ENCODE measurements at places on chromosomes 13 and 19.

DNA sequence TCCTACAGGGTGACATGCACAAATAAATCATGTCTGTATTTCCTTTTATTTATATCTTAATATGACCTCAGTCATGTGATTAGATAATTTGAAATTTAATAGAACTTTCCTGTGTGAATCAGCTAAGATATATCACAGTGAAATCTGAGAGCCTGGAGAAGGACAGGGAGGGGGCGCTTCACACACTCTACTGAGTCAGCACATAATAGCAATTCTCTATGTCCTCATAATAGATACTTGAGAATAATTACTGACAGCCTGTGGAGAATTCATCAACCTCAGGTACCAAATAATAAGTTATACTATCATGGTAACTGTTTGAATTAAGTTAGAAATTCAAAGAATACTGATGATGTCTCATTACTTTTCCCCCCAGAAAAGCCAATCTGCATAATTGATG lies 98.0 kb upstream of the SLC10A2 start:
- DNase-seq = no peak

GRCh38 chr13:31930901-31931522 lies 100.6 kb upstream of the FRY start:
- DNase-seq = no peak

DNA sequence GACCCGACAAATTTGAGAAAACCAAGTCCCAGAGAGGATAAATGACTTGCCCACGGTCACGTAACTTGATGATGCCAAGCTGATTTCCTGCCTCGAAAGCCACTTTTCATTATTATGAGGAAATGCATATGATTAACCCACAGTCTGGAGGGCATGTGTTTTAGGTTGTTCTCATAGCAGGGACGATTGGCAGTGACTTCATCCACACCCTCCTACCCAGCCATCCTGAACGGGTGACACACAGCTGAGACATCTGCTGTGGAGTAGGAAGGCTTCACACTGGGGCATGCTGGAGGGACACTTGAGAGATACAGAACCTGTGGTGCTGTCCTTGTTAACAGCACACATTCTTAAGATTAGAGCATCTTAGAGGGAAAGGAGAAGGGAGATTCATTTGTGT lies 65.4 kb upstream of the WDFY2 start:
- peak; percentile 76 for DNase-seq

DNA sequence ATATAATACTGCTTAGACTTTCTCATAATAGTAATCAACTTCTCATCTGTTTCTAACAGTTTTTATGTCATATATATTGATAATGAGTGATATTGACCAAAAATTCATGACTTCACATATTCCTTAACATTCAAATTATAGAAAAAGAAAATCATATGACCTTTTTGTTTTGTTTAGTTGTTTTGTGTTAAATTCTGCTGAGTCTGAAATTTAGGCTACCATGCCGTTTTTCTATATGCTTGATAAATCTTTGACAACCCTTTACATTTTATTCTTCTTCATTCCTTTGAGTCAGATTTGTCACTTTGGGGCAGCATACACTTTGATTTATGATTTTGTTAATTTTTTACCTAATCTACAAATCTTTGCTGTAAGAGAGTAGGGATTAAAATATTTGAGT lies 176.4 kb downstream of the ITGBL1 start:
- DNase-seq = no peak

DNA sequence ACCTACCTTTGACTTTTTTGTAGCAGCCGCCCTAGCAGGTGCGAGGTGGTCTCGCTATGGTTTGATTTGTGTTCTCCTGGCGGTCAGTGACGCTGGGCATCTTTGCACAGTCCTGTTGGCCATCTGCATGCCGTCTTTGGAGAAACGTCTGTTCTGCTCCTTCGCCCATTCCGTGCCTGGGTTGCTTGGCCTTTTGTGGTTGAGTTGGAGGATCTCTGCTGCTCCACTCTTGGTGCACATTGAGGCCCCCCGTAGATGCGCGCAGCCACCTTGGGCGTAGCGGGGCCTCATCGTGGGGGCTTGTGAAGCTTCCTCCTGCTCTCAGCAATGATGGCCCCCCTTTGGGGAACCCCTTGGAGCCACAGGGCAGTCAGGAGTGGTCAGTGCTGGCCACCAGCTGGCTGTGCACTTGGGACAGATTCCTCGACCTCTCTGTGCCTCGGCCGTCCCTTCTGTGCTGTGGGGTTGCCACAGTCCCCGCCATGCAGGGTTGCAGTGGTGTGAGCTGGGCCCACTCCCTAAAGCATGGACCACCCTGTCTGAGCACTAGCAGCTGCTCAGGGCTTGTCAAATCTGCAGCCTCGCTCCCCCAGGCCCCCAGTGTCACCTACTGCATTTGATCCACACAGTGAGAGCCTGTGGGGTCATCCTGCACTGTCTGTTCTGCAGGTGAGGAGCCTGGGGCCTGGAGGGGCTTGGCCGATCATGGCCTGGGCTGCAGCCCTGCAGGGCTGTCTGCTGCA lies 170.8 kb downstream of the KDM4B start:
- no peak for DNase-seq

DNA sequence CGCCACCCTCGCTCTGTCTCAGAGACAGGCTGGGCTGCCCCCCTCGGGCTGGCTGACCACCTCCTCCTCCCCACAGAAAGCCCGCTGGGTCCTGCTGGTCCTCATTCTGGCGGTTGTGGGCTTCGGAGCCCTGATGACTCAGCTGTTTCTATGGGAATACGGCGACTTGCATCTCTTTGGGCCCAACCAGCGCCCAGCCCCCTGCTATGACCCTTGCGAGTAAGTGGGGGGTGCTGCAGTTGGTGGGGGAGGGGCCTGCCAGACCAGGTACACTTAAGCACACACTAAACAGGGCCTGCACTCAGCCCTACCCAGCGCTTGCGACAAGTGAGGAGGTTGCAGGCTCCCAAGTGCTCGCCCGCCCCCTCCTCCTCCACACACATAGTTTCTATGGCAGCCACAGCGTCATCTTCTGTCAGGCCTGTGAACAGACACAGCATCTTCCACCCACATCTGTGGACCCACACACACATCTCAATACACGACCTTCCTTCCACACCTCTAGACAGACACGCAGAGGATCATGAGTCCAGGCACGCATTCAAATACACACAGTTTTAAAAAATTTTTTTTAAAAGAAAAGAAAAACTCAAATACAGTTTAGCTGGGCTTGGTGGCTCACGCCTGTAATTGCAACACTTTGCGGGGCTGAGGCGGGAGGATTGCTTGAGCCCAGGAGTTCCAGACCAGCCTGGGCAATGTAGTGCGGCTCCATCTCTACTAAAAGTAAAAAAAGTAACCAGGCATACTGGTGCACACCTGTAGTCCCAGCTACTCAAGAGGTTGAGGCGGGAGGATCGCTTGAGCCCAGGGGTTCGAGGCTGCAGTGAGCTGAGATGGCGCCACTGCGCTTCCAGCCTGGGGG lies 18.4 kb downstream of the PLD3 start:
- DNase-seq = peak; percentile 41

DNA sequence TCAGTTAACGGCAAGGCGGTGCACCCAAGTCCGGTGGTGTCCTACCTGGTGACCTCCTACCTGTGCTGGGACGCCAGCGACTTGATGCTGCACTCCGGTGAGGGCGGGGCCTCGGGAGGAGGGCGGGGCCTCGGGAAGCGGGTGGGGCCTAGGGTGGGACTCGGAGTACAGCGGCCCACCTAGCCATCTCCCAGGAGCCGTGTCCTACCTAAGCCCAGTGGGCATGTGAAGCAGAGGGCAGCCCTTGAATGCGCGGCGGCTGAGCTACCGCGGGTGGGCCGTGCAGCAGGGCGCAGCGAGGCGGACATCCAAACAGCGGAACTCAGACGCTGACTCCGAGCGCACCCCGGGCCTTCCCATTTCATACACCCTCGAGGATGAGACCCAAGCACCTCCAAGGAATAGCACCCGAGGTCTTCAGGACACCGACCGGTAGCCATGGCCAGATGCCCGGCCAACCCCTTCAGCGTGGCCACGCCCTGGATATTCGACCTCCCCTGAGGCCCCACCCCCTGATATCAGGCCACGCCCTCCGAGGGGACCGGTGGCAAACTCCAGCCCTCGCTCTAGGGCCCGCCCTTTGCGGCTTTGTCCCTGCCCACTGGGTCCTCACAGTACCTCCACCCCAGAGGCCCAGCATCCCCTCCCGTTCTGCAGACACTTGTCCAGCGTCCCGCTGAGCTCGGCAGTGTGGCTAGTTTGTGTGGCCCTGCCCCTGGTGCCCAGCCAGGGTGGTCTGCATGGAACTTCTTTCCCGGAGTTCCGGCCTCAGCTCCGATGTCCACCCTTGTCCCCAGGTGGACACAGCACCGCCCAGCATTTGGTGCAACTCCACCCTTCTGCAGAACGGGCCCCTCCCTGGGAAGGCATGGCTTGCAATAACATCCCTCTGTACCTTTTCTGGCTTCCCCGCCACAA lies 5.4 kb downstream of the KLK1 start:
- DNase-seq = peak; percentile 56

GRCh38 chr19:10505583-10506229 lies 2.5 kb upstream of the KEAP1 start:
- peak; percentile 93 for DNase-seq

DNA sequence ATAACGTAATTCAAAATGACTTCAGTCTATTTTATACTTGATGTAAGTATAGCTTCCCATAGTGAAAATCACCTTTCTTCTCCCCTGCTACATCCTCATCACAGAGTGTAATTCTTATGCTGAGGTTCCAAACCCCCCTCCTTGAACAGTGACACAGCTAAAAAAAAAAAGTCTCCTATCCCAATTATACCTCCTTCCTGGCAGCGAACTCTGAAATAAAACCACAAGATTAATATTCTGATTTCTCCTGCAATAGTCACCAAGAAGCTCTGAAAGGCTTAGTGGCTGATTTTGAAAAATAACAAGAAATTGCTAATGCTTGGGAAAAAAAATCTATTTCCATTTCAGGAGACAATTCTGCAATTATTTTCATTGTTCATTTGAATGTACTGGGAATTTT lies 36.3 kb downstream of the EFNB2 start:
- no peak for DNase-seq

- peak; percentile 93 for DNase-seq
Observed at GRCh38 chr19:11766597-11767591, at the start of gene ZNF441. Gene ZNF441, plus strand, starts transcription at chr19:11767000. Its CDS starts 194 bp downstream, at chr19:11767194.

DNA sequence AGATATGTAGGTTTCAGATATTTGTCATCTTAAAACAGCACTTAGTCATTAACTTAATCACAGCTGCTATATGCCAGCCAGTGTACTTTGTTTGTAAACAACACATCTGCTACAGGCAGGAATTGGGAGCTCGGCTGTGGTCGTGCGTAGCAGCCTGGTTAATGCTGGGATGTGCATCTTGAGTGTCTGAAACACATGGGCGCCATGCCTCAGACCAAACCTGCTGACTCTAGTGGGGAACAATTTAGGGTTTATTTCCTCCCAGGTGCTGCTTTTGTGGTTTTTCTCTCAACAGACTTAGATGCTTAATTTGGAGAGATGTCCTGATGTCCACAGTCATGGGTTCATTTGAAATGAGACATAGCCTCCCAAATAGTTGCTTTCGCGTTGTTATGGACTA lies 238.5 kb upstream of the TMTC4 start:
- no peak for DNase-seq

DNA sequence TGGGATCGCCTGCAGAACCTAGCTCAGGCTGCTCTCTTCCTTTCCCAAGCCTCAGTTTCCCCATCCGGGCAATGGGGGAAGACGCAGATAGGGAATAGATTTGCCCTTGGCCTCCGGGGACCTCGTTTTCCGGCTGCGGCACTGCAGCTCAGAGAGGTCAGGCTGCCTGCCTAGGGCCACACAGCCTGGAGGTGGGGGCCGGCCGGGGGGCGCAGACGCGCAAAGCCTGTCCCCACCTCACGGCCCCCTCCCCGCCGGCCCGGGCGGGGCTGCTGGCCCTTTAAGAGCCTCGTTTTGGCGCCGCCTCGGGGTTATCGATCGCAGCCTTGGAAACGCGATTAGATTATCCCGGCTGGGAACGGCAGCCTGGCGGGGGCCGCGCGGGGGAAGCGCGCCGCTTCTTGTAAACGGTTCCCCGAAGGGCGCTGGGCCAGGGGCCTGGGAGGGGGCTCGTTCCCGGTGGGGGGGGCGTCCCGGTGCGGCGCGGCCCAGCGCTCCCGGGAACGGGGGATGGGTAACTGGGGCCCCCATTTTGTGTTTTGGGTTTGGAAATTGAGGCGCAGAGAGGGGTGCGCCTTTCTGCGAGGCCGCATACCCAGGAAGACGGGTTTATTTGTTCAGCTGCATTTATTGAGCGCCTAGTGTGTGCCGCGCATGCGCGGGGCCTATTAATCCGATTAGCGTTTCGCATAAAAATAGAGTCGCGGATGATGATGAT lies 23.4 kb upstream of the TCF3 start:
- DNase-seq = no peak

DNA sequence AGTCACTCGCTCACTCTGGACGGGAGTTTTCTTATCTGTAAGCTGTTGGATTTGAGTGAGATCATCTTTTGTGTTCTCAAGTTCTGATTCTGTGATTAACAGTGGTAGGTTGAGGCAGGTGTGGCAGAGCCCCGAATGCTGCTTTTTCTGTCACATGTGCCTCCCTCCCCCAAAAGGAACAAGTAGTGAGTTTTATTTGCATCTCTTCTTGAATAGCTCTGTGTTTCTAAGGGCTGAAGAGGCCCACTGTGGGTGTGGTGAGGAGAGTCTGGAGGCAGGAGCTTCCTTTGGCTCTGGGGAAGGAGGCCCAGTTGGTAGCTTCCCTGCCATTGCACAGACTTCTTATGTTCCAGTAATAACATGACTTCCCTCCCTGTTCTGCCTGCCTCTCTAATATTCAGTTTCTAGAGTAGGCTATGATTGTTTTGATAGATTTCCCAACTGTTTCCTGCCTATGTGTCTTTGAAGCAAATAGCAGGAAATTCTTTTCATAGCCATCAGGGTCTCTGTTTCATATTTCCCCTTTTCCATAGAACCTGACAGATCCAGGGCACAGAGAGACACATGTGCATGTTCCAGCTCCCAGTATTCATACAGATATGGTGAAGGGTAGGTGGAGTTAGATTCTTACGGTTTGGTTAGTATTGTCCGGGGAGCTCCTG lies 23.9 kb upstream of the CXCL17 start:
- no peak for DNase-seq

- peak; percentile 36 for DNase-seq
Observed at GRCh38 chr13:99086267-99087097, 108.6 kb upstream of the DOCK9 start.

GRCh38 chr13:80931766-80932165 lies 590.8 kb upstream of the SPRY2 start:
- no peak for DNase-seq

GRCh38 chr13:21901336-21901735 lies 230.5 kb downstream of the FGF9 start:
- no peak for DNase-seq

DNA sequence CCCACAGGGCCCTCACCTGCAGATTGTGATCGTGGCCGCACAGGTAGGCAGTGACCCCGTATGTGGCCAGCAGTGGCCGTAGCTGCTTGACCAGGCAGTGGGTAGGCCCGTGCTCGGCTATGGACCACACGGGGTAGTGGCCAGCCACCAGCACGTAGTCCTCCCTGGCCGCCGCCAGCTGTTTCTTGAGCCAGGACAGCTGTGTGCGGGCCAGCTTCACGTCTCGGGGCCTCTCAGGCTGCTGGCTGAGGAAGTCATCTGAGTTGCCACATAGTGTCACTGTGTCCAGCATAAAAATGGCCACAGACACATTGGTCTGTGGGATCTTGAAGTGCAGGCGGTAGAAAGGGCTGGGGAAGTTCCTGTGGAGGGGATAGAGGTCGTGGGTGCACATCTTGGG lies 1.2 kb downstream of the ACP5 start:
- peak; percentile 38 for DNase-seq

- no peak for DNase-seq
Observed at GRCh38 chr19:5711025-5711424, 8.9 kb downstream of the LONP1 start.

GRCh38 chr19:45883881-45884681 lies 1.9 kb downstream of the IRF2BP1 start:
- no peak for DNase-seq
